ENCODE measurements at places on chromosomes 6 and 20.

- no peak overlapping the region for H3K27ac ChIP-seq
- H3K4me1 ChIP-seq: no peaks in the 10 kb centered on the region
- no peak for DNase-seq
- no peak overlapping the region for H3K4me3 ChIP-seq
- no peaks in the 10 kb centered on the region for H3K36me3 ChIP-seq
Measured at GRCh38 chr20:41981746-41982145, 363.6 kb upstream of the CHD6 start.

GRCh38 chr6:84453499-84453898 is 226.1 kb upstream of the CEP162 start:
- DNase-seq: no peak
- H3K27ac ChIP-seq: no peak overlapping the region
- no peaks in the 10 kb centered on the region for H3K27me3 ChIP-seq
- H3K36me3 ChIP-seq: no peaks in the 10 kb centered on the region

DNA sequence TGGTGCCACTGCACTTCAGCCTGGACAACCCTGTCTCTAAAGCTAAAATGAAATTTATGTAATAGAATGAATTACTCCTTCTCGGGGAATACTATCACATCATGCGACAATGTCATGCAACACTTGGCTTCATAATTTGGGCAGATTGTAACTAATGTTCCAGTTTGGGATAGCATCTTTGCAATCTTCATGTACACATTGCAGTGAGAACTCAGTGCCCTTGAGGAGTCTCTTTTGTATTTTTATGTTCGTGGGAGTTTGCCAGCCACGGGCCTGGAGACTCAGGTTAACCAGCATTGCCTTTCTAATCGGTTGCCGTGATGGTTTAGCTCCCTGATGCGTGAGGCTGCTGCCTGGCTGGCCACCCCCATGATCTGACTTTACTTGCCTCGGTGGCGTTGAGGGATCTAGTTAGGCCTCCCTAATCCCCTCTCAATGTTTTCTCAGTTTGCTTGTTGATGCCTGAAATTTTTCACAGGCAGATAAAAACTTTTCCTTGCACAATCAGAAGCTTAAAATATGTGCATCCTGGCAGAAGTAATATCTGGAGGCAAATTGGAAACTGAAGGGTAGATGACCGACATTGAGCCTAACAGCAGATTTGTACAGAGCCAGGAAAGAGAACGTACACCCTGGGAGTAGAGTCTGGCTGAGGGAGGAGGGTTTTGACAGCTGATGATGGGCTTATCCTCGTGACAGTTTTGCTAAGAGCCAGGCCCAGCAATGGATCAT is 2.4 kb downstream of the GMPR start:
- DNase-seq: no peak
- H3K27me3 ChIP-seq: peaks cover 23% of the 10 kb centered on the region
- H3K4me3 ChIP-seq: no peak overlapping the region
- peaks cover 14% of the 10 kb centered on the region for H3K4me1 ChIP-seq
- H3K27ac ChIP-seq: no peak overlapping the region

- H3K4me3 ChIP-seq: no peak overlapping the region
- no peaks in the 10 kb centered on the region for H3K27me3 ChIP-seq
- peak overlapping the region; percentile 84 for H3K27ac ChIP-seq
- peaks cover 82% of the 10 kb centered on the region for H3K4me1 ChIP-seq
Measured at GRCh38 chr6:24891004-24891403, 44.8 kb downstream of the RIPOR2 start.

GRCh38 chr6:135025775-135026174 is 28.8 kb downstream of the HBS1L start:
- no peak for DNase-seq
- H3K27ac ChIP-seq: peak overlapping the region; percentile 81
- H3K36me3 ChIP-seq: peaks cover 8% of the 10 kb centered on the region
- peaks cover 52% of the 10 kb centered on the region for H3K4me1 ChIP-seq

GRCh38 chr20:41274152-41274551 is 43.4 kb downstream of the ZHX3 start:
- H3K4me1 ChIP-seq: no peaks in the 10 kb centered on the region
- no peak for DNase-seq
- no peaks in the 10 kb centered on the region for H3K27me3 ChIP-seq
- no peak overlapping the region for H3K4me3 ChIP-seq
- no peaks in the 10 kb centered on the region for H3K36me3 ChIP-seq

- no peak overlapping the region for H3K4me3 ChIP-seq
- DNase-seq: no peak
- no peaks in the 10 kb centered on the region for H3K27me3 ChIP-seq
- H3K27ac ChIP-seq: no peak overlapping the region
- no peaks in the 10 kb centered on the region for H3K4me1 ChIP-seq
Measured at GRCh38 chr20:15199698-15200097, 862.3 kb upstream of the FLRT3 start.

- no peak overlapping the region for H3K4me3 ChIP-seq
- H3K36me3 ChIP-seq: peaks cover 82% of the 10 kb centered on the region
- H3K4me1 ChIP-seq: peaks cover 46% of the 10 kb centered on the region
- peak overlapping the region; percentile 32 for H3K27ac ChIP-seq
- no peak for DNase-seq
- no peaks in the 10 kb centered on the region for H3K27me3 ChIP-seq
Measured at GRCh38 chr20:32831982-32832381, 12.2 kb downstream of the MAPRE1 start.

DNA sequence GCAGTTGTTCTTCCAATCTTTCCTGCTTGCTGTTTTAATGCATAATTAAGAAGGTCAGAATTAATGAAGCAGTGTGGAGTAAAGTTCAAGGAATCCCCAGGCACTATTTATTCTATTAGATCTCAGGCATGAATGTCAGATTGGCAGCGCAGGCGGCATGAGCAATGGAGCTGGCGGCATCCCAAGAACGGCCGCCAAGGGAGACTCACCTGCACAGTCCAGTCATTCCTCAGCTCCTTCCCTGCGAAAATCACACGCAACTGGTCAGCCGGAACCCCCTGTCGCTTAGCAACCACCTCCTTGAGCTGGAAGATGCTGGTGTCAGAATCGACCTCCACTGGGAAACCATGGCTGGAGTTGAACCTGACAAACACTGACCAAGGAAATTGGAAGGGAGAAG is 284.5 kb downstream of the PRKN start:
- no peak overlapping the region for H3K27ac ChIP-seq
- no peaks in the 10 kb centered on the region for H3K4me1 ChIP-seq
- no peak overlapping the region for H3K4me3 ChIP-seq
- H3K27me3 ChIP-seq: no peaks in the 10 kb centered on the region

- peak; percentile 63 for DNase-seq
- H3K4me1 ChIP-seq: peaks cover 5% of the 10 kb centered on the region
- no peaks in the 10 kb centered on the region for H3K36me3 ChIP-seq
- H3K27me3 ChIP-seq: no peaks in the 10 kb centered on the region
- H3K4me3 ChIP-seq: no peak overlapping the region
- no peak overlapping the region for H3K27ac ChIP-seq
Measured at GRCh38 chr6:42898891-42899361, 16.9 kb upstream of the PTCRA start.

DNA sequence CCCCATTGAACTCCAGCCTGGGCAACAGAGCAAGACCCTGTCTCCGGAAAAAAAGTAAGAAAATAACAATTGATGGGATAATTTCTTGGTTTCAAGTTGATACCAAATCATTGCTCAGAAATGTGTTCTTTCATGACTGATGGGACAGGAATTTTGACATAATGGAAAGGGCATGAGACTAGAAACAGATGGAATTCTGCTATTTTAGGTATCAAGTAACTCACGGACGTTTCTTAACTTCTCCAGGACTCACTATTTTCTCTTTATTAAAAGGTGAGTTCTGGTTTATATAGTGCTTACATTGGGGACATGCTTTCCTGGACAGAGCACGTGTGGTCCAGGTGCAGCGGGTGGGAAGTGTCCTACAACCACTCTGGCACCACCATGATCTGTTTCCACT is 6.0 kb upstream of the DSP start:
- DNase-seq: no peak
- H3K36me3 ChIP-seq: no peaks in the 10 kb centered on the region
- peaks cover 54% of the 10 kb centered on the region for H3K27me3 ChIP-seq
- no peak overlapping the region for H3K4me3 ChIP-seq
- no peak overlapping the region for H3K27ac ChIP-seq

- H3K4me1 ChIP-seq: no peaks in the 10 kb centered on the region
- no peaks in the 10 kb centered on the region for H3K36me3 ChIP-seq
- no peak overlapping the region for H3K4me3 ChIP-seq
- no peak overlapping the region for H3K27ac ChIP-seq
Measured at GRCh38 chr6:105678516-105678915, 275.6 kb upstream of the PREP start.

- H3K4me3 ChIP-seq: no peak overlapping the region
- no peaks in the 10 kb centered on the region for H3K27me3 ChIP-seq
- no peak for DNase-seq
- peaks cover 17% of the 10 kb centered on the region for H3K4me1 ChIP-seq
Measured at GRCh38 chr20:45842169-45842812, 8.7 kb downstream of the SNX21 start.

DNA sequence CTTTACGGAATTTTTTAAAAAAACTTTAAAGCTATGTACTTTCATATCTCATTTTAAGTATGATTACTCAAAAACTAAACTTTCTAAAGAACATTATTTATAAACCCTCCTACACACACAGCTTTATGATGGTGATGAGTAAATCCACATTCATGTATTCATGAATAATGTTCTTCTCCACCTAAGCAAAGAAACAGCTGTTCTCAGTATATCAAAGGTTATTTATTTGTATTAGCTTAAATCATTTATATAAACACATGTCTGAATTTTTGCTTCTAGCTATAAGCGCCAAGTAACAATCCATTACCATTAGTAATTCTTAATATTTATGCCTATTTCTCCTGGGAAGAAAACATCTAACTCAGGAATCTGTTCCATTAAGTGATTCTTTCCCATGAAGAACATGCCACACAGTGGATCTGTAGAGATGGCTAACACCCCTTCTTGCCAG is 63.3 kb downstream of the SMLR1 start:
- no peaks in the 10 kb centered on the region for H3K27me3 ChIP-seq
- no peak for DNase-seq
- no peaks in the 10 kb centered on the region for H3K4me1 ChIP-seq
- no peak overlapping the region for H3K27ac ChIP-seq
- H3K4me3 ChIP-seq: no peak overlapping the region
